Retinal pigment epithelial cell (primary cell): ENCODE measurements at places on chromosomes 12 and 14.

- no peak for DNase-seq
Measured at GRCh38 chr12:130357729-130358330, 20.1 kb downstream of the PIWIL1 start.

DNA sequence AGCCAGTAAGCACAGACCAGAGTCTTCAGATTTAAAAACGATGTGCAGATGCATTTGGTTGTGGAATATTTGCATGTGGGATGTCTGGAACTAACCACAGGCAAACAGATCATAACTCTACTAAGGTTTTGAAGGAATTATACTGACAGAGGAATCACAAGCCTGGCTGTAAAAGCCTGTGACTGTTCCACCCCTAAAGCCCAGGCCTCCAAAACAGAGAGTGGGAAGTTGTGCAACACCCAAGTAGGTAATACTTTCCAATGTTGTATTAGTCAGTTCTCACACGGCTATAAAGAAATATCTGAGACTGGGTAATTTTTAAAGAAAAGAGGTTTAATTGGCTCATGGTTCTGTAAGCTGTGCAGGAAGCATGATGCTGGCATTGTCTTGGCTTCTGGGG lies 68.1 kb upstream of the DCD start:
- no peak for DNase-seq

DNA sequence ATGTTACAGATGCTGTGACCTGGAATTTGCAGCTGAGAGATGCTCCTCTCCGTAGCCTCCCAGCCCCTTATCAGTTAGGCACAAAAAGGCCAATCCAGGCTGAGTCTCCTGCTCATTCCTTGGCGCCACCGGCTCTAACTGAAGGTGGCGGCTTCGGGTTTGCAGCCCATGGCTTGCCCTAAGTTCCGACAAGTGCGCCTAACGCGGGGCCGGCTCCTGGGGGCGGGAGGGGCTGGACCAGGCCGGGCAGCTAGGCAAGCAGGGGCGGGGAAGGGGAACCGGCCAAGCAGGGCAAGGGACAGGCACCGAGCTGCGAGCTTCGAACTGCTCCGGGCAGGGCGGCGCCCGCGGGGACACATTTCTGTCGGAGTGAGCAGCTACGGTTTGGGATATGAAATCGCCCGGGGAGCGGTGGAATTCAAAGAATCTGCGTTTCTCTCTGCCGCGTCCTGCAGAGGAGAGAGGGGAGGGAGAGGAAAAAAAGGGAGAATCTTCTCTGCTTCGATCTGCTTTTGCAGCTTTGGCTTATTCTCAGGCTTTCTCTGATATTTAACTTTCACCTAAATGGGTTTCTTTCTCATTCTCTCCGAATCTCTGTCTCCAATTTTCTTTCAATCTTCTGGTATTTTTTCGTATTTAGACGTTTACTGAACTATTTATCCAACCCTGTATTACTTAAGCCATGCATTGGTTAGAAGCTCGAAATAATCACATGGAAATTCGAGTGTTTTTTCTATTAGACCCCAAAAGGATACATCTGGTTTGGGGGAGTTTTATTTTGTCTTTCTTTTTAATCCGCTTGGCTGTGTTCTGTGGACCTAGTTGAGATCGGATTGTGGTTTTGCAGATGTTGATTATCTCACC lies 1.6 kb upstream of the HOXC12 start:
- DNase-seq: no peak

- no peak for DNase-seq
Measured at GRCh38 chr14:61051051-61051450, 70.0 kb downstream of the SLC38A6 start.

DNA sequence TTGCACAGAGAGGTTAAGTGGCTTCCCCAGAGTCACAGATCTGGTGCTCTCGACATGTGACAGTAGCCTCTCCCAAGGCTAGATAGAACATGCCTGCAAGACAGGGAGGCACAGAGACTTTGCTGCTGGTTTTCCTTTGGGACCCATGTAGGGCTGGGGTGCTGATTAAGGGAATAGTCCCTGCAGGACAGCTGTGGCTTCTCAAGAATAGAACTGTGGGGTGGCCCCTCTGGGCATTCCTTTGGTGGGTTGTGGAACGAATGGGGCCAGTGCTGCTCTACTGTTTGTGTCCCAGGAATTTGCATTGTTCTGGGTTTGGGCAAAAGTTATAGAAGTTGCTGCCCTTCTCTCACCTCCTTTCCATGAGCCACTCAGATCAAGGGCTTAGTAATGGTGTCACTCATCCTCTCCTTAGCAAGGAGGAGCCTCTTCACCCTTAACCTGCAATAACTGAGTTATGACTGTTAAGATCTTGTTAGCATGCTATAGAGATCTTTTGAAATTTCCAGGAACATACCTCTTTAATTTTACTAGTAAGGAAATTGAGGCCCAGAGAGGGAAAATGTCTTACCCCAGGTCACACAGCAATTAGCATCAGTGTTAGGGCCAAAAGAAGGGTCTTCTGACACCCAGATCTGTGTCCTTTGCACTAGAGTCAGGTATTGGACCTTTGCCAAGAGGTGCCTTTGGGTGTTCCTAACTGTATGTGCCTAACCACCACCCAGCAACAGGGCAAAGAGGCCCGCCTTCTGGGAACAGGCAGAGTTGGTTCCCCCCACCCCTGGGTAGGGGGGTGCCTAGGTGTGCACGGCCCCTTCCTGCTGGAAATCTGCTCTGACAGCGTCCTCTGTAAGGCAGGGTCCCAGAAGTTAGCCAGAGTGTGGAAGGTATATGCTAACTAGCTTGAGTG lies 31.4 kb downstream of the CD9 start:
- no peak for DNase-seq

GRCh38 chr14:51738754-51739153 lies 87.0 kb downstream of the FRMD6 start:
- no peak for DNase-seq

- DNase-seq: no peak
Measured at GRCh38 chr14:69048456-69048855, 69.4 kb upstream of the ACTN1 start.

GRCh38 chr12:119803381-119803791 lies 73.7 kb downstream of the CIT start:
- no peak for DNase-seq

DNA sequence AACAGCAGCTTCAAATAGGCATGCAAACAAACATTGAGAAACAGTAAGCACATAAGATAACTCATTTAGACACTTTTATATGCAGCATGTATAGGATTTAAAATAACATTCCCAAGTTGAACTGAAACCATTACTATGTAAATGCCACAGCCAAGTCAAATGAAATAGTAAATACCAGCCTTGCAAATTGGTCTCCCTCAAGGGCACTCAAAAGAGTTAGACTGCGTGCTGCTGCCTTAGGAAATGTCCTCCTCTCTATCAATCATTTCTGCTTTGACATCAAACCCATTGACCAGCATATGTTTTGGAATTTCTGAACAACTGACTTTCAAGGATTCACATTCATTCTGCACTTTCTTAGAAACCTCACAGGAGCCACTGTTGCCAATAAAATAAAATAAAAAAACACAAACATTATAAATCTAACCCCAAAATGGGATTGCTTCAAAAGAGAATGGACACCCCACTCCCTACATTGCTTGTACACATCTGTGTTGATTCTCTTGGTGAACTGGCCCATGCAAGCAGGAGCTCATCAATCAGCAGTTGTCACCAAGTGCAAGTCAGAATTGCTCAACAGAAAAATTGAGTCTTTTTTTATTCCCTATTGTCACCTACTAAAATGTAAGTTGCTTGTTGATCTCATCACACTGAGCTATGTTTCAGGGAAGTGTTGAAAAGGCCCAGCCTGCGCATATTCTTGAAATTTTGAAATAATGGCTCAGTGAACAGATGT lies 256.2 kb downstream of the DAD1 start:
- DNase-seq: no peak

- DNase-seq: peak; percentile 47
Measured at GRCh38 chr14:105248368-105249181, at the start of gene BTBD6. BTBD6 (plus strand) TSS chr14:105248533; CDS start chr14:105248712, 179 bp downstream.

- no peak for DNase-seq
Measured at GRCh38 chr14:70664698-70665447, 23.2 kb downstream of the TTC9 start.

- DNase-seq: no peak
Measured at GRCh38 chr14:73743431-73743931, 29.3 kb upstream of the PNMA1 start.

DNA sequence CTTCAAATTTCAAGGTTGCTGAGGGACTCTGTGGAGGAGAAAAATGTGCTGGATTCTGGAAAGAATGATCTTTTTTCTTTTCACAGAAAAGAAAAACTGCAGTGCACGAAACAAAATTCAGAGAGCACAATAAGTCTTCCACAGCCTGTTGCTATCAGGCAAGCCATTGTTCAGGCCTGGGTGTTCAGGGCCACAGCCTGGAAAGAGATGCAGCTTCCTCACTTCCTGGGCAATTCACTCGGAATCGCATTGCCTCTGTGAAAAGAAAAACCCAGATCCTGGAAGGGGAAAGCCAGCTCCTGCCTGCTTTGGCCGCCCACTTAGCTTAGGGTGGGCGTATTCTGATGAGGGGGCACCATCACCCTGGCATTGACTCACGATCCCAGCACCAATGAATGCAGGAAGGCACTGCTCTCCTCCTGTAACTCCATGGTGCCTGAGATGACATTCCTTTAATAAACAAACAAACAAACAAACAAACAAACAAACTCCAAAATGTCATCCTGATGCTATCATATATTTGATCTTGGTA lies 863.9 kb downstream of the BCL11B start:
- no peak for DNase-seq

GRCh38 chr14:102893452-102893851 lies 29.0 kb upstream of the AMN start:
- DNase-seq: no peak

- no peak for DNase-seq
Measured at GRCh38 chr14:100611811-100612480, 24.7 kb upstream of the BEGAIN start.

GRCh38 chr12:12943586-12944260 lies 8.2 kb downstream of the GPRC5D start:
- no peak for DNase-seq

GRCh38 chr12:13584541-13584940 lies 388.0 kb downstream of the EMP1 start:
- DNase-seq: no peak

DNA sequence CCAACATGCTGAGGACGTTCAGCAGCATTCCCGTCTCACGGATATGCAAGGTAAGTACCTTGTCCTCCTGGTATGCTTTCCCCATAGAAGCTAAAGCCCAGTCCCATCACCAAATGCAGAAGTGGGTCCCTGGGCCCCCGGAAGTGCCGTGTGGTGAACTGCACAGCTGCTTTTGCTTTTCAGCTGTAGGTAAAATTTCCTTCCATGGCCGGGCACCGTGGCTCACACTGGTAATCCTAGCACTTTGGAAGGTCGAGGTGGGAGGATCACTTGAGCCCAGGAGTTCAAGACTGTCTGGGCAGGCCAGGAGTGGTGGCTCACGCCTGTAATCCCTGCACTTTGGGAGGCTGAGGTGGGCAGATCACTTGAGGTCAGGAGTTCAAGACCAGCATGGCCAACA lies 44.1 kb downstream of the HSP90AA1 start:
- no peak for DNase-seq

DNA sequence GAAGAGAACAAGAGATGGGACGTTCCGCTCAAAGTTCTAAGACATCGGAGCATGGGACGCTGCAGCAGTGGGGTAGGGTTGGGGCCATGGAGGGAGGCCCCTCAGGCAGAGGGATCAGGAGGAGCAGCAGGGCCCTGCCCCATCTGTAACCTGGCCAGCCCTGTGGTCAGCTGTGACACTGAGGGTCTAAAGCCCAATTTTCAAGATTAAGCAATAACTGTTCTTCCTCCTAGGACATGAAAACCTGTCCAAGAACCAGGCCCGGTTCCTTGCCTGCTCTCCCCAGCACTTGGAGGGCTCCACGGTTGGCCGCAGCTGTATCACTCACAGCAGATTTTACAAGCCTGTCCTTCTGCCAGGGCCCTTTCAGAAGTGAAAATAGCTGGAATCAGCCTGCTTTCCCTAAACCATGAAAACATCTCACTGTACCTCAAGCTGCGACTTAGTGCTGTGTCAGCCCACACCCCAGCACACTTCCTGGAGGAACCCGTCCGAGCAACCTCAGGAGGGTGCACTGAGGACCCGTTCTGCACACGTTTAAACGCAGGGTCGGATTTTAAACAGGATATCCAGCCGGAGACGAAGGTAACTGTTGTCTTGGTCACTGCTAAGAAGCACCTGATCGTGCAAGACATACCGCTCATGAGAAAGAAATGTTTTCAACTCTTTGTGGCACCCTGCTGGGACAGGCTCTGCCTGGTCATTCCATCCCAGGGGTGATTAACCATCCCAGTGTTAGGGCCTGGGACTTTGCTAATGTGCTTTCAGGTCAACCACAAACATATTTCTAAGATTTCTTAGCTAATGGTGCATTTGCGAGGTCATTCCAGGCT lies 201.9 kb upstream of the DIO3 start:
- no peak for DNase-seq
